ENCODE measurements at places on chromosomes 1 and 21.

DNA sequence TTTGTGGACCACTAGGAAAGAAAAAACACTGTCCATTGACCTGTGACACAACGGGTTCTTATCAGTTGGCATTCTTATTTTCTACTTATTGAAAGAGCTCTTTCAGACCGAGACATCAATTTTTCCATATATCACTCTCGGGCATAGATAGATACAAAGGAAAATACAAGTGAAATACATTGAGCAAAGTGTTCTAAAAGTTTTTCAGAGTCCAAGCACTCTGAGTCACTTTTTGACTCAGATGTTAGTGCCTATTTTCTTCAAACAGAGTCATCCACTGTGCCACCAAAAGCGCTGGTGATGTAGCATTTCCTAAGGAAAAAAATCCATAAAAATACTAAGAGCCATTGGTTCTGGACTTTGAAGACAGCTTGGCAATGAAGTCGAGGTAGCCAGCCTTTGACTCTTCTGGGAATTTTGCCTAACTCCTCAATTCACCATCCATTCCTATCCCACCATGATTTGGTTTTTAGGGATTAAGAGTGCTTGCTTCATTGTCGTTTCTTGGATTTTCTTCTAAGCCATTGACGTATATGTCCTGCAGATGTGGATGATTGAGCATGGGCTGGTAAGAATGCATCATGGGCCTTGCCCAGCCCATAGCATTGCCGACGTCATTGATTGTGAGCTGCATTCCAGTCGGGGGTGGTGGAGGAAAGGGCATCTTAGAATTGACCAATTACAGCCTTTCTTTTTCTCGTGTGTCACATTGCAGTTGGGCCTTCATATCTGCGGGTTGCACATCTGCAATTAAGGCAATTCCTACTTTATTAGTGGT, 10.6 kb downstream of the GALNT2 start:
- DNase-seq = no peak

- no peak for DNase-seq
These were observed 24.4 kb downstream of the SZRD1 start for GRCh38 chr1:16391411-16391810.

GRCh38 chr1:247370786-247371732, 39.4 kb upstream of the ZNF496 start:
- no peak for DNase-seq

GRCh38 chr21:43893536-43894205, 28.6 kb downstream of the AGPAT3 start:
- no peak for DNase-seq

- DNase-seq = no peak
These were observed 7.5 kb downstream of the MX1 start for GRCh38 chr21:41433566-41433965.

DNA sequence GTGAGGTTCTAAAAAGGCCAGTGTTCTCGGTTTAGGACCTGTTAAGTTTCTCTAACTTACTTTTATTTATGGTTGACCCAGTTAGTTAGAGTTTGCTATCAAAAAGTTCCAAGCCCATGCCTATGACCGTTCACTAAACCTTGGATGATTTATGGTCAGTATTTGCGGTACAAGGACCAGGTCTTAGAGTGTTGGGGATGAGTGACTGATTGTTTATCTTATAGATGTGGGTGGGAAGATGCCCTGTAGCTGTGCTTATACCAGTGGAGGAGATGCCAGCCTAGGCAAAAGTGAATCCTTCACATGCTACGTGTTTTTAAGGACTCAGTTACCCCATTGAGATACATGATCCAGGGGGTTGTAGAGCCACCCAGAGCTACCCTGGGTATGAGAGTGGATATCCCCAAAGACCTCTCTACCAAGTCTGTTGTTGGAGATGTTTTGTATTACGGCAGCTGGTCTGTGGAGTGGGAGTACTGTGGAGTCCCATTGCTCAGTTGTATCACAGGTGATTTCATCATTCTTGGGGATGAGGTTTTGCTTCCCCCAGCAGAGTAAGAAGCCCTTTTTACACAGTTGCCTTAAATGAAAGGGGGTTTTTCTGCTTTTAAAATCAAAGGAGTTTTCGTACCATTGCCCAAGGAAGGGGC, 2.1 kb downstream of the SLC22A15 start:
- DNase-seq = no peak

GRCh38 chr1:64304823-64305222, 101.4 kb downstream of the UBE2U start:
- no peak for DNase-seq

DNA sequence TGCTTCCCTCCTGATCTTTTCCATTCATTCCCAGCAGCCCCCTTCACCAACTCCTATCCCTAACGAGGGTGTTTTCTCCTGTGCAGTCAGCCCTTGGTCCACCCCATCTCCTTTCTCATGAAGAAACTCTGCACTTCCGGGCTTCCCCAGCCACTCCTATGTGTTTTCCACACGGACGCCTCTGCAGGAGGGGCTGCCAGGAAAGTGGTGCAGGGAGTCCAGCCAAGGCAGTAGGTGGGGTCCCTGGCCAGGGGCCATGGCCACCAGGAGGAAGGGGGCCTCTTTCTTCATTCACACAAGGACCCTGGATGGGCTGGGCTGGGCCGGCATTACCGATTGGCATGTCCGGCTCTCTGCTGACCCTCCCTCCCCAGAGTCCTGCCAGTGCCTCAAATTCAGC, 72.8 kb upstream of the EFHD2 start:
- no peak for DNase-seq

DNA sequence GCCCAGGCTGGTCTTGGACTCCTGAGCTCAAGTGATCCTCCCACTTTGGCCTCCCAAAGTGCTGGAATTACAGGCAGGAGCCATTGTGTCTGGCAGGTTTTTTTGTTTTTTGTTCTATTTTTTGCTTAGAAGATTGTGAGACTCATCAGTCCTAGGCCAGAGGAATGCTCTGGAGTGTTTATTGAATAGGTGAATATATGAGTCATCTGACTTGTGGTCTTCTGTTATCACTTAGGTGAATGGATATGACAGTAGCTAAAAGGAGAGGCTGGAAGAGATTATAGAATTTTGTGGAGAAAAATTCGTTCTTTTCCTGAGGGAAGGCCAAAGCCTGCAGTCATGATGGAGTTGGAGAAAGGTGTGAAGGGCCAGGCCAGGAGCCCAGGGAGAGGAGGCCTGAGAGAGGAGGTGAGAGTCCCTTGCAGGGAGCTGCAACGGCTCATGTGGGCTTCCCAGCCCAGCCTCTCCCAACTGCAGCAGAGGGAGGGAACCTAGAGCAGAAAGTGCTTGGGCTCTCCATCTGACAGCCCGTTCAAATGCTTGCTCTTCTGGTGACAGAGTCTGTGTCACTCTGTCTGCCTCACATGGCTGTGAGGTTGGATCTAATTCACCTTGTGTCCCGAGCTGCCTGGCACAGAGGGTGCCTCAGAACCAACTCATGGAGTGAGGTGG, 31.6 kb upstream of the ACOT11 start:
- no peak for DNase-seq

DNA sequence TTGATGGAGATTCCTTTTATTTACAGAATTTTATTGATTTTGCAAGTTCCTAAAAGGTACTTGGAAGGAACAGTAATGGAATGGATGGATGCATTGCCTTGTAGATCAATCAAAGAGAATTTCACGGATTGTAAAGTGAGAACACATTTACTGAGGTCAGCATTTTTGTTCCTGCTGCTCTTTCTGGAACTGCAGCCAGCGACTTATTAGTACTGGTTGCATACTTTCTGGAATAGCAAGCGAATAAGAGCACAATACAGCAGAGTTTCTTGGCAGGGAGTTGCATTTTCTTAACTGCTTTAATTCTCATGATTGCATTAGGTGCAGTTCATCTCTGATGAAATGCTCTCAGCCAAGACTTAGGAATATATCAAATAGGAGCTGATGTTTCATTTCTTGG, 106.1 kb upstream of the CHODL start:
- peak; percentile 81 for DNase-seq

DNA sequence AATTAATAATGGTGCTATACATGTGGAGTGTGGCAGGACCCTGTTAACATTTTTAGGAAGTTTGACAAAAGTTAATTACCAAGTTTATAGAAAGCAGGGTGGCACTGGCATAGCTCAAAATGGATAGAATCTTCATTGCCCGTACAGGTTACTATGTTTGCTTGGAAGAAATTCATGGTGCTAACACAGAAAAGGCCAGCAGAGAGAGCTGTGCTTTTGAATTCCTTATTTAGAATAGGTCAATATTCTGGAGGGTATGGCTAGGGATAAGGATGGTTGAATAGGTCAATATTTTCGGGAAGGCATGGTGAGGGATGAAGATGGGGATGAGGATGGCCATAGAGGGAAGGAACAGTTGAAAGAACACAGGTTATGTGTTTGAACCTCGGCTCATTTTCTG, 345.1 kb downstream of the LMO4 start:
- no peak for DNase-seq

GRCh38 chr1:15571266-15571665, 13.6 kb downstream of the AGMAT start:
- no peak for DNase-seq

DNA sequence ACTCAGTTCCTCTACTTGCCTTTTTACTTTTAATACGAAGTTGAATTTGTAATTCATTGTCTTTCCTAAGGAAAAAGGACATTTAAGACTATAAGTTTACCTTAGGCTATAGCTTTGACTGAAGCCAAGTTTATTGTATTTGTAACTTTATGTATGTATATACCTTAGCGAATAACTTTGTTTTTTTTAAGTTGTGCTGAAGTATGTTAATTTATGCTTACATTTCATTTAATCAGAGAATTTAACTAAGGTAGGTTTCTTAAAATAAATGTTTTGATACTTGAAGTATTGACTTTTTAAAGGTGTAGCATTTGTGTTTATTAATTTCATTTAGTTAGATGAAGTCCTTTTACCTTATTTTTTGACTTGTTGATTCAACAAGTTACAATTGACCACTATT, 55.2 kb upstream of the TPTE start:
- DNase-seq = no peak

DNA sequence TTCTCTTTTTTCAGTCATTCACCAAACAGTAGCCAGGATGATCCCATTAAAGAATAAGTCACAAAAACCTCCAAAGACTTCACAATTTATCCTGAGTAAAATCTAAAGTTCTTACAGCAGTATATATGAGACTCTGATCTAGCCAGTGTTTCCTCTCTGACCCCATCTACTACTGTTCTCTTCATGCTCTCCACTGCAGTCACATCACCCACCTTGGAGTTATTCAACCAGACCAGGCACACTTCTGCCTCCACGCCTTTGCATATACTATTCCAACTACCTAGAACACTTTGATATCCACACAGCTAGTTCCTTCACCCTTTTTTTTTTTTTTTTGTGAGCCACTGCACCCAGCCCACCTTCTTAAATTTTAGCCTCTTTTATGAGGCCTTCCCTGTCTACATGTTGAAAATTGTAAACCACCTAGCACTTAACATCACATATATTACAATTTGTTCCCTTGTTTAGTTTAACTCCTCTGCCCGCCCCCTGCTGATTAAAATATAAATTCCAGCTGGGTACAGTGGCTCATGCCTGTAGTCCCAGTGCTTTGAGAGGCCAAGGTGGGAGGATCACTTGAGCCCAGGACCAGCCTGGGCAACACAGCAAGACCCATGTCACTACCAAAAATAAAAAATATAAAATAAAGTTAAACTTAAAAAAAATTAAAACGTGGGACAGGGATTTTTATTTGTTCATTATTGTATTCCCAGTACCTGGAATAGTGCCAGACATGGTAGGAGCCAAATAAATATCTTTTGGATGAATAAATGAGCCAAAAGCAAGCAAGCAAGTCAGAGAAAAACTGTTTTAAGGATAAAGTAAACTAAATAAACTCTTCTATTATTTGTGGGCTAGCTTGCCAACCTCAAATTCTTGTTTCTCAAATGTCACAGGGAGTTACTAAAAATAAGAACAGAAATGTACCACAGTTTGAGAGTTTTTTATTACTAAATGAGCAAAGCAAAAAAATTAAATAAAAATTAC, 35.2 kb upstream of the MUTYH start:
- DNase-seq = peak; percentile 11

GRCh38 chr21:15277466-15277865, 212.7 kb upstream of the NRIP1 start:
- no peak for DNase-seq

DNA sequence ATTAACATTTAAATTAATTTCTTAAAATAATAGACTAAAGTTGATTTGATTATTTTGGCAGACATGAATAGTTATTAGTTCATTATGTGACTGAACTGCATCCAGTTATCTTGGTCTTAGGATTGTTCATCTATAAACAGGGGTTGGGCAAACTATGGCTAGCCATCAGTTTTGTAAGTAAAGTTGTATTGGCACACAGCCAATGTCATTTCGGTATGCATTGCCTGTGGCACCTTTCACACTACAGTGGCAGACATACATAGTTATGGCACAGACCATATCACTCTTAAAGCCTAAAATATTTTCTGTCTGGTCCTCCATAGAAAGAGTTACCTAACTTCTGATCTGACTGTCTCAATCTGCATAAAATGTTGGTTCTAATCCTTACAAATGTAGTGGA, 27.2 kb downstream of the ADGRL2 start:
- no peak for DNase-seq

DNA sequence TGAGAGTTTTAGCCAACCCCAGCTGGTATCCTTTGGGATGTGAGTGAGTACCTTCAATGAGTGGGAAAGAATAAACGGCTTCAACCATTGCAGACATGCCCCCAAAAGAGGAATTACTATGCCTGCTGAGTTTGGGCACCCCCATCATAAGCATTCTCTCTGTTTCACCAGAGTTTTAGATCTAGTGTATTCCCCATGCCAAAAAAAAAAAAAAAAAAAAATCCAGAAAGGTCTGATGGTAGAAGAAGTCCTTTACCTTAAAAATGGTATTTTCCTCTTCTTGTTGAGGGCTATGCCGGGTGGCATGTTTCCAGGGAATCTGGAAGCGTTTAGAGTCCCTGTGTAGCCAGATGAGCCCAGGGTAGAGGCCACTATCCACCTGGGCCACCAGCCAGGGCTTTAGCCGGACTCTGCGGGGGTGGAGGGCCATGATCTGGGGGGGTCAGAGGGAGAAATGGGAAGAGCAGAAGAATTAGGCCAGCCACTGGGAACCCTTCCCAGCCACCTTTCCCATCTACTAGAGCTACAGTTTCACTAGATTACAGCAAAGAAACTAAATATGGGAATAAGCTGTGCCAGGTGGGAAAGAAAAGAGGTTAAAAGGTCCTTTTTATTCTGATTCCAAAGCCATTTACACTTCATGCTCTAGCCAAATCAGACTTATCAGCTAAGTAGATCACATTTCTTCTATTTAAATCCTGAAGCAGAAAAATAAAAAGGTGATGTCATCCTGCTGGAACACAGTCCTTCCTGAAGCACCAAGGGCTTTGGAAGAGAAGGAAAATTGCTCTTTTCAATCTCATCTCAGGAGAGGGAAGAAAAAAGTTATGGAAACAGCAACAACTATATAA, 4.7 kb downstream of the IRF6 start:
- no peak for DNase-seq

DNA sequence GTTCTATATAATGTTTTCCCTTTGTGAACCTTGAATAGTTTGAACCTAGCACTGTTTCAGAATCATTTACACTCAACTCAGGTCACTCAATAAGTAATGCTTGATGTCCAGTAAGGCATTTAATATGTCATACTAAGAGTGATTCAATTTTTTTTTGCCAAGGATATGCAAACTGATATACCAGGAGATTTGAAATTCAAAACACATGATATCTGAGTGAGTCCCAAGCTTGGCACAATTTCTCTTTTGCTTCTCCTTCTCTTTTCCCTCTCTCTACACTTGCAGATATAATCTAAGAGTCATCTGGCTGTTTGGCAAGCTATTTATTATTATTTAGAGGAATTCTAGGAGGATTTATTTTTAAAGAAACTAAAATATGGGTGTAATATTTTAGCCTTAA, 61.6 kb upstream of the SPAG17 start:
- no peak for DNase-seq
